Iris pigment epithelial cell (primary cell): ENCODE measurements at places on chromosomes 3 and 15.

- no peak for DNase-seq
Observed at GRCh38 chr3:124174910-124175874, 183.3 kb upstream of the ROPN1 start.

GRCh38 chr15:92869263-92869940 lies 30.7 kb upstream of the CHD2 start:
- peak; percentile 54 for DNase-seq

DNA sequence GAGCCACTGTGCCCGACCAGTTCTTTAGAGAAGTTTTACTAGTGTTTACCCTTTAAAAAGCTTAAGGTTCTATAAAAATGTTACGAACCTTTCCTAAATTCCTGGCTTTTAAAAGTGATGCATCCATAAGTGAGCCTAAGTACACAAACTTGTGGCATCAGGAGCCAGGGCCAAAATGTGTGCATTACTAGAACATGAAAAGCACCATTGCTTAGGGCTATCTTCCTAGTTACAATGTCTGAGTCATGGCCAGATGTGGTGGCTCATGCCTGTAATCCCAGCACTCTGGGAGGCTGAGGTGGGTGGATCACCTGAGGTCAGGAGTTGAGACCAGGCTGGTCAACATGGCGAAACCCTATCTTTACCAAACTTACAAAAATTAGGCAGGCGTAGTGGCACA lies 39.9 kb downstream of the LEO1 start:
- peak; percentile 50 for DNase-seq

DNA sequence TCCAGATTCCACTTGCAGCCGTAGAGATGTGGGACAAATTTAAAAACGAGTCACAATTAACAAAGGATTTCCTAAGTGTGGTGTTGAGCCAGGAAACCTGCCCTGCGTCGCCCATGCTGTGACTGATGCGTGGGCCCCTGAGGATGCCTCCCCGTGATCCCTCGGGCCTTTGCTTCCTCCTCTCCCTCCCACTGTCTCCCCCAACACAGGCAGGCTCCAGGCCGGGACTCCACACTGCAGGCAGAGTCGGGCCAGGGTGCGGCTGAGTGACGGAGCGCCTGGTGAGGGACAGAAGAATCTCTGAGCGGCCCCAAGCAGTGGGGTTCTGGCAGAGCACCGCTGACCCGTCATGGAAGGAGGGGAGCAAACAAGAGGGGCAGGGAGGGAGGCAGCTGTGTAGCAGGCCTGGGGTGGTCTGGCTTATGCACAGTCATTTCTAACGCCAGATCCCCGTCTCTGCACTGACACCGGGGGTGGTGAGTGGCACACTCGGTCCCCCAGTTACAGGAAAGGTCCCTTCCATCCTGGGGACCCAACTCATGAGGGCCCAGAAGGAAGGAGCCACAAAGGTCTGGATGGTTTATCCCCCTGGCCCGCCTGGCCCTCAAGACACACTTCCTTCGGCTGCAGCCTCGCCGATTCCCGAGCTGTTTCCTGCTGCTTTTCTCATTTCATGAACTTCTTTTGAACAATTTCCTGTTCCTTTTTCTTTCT lies 91.0 kb downstream of the XXYLT1 start:
- DNase-seq, result no peak

DNA sequence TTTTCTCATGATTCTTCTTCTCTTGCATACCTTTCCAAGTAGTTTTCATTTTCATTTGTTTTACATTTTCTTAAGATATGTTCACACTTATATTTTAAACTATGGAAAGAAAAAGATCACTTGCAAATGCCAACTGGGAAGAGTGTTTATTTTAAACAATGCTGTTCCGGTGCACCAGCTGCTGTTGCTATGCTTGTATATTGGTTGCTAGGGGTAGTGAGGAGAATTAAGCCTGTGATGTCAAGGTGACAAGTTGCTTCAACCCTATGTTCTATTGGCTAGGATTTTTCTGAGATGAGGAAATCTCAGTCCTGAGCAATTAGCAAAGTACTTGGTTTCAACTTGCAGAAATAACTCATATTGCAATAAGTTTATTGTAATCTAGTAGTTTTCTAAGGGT lies 500.1 kb downstream of the MFSD1 start:
- DNase-seq, result no peak

GRCh38 chr15:92922418-92923002 lies 22.4 kb downstream of the CHD2 start:
- no peak for DNase-seq

- DNase-seq, result no peak
Observed at GRCh38 chr3:52882377-52882776, 15.0 kb downstream of the STIMATE start.

DNA sequence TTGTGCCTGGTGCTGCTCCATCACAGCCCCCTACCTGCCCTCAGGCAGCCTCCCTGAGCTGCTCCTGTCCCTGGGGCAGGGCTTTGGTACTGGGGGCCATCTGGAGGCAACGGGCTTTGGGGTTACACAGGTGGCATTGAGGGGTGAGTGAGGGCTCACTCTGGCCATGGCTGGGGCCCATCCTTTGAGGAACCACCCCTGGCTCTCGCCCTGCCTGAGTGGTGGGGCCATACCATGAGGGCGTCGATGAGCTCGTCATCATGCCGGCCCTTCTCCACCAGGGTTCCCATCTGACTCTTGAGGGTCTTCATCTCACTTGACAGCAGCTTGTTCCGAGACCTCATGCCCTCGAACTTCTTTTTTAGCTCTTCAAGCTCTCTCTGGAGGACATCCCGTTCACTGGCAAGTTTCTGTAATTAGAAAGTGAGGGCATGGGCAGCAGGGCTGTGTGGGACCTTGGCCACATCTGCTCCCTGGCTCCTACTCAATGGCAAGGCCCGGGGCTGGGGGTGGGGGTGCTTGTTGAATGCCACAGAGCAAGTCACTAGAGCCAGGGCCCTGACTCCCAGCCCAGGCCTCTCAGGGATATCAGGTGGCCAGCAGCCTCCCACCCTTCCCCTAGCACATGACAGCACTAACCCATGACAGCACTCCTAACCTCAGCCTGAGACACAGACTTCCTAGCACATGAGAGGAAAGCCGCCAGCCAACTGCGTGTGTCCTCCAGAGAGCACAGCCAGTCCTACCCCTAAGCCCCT lies 33.5 kb downstream of the CCDC13 start:
- DNase-seq, result no peak

DNA sequence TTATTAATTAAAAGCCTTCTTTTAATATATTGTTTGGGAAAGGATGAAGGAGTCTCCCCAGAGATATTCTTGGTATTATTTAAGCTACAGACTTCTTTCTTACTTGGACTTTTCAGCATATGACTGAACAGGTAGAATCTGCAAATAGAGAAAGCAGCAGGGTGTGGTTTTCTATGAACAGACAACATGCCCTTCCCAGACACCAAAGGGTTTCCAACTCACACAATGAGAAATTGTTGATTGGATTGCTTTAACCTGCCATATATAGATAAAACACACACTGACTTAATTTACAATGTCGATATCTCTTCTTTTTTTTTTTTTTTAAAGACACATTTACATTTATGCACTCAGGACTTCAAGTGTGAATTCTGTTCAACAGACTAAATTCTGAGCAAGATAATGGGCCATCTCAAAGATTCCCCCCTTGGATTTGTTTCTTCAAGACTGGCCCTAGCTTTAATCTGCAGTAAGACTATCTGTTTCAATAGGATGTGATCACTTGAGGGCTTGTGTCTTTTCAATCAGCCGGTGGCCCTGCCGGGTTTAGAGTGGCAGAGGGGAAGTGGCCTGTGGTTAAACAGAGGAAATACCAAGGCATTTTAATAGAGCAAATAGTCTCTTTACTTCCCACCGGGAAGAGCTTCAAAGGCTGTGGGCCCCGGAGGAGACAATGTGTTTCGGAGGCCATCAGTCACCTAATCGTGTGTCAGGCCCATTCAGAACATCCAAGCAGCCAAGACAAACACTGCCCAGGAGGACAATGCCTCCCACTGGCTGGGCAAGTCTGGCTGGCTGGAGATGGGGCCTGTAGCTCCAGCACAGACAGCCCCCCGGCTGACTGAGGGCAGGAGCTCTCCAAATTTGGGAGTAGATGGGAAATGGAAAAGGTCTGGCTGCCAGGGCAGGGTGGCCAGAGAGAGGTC lies 6.1 kb downstream of the IL17RD start:
- DNase-seq, result no peak

DNA sequence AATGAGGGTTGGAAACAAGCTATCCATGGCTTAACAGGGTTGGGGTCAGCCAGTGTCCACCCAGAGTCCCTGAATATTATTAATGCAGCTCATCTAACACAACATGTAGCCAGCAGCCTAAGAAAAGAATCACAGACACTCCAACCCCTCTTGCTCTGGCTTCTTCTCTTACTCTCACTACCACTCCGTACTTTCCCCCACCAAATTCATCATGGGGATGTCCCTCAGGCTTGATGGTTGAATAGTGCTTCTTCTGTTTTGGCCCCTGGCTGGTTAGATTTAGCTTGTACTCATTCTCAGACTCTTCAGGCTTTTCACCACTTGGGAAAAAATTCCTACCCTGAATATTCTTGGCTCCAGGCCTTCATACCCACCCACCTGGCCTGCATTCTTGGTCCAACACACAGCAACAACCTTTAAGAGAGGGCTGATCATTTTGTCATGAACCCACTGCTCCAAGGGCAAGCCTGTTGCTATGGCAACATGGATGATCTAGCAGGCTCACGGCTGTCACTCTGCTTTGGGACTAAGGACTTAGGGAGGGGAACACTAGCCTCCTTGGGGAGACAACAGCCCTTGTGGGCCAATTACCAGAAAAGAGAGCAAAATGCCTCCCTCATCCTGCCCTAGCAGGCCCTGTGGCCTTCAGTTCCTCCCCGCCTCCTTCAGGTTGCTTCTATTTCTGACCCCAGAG lies 9.4 kb upstream of the MED12L start:
- no peak for DNase-seq

- no peak for DNase-seq
Observed at GRCh38 chr15:81254916-81255290, 58.2 kb downstream of the IL16 start.

DNA sequence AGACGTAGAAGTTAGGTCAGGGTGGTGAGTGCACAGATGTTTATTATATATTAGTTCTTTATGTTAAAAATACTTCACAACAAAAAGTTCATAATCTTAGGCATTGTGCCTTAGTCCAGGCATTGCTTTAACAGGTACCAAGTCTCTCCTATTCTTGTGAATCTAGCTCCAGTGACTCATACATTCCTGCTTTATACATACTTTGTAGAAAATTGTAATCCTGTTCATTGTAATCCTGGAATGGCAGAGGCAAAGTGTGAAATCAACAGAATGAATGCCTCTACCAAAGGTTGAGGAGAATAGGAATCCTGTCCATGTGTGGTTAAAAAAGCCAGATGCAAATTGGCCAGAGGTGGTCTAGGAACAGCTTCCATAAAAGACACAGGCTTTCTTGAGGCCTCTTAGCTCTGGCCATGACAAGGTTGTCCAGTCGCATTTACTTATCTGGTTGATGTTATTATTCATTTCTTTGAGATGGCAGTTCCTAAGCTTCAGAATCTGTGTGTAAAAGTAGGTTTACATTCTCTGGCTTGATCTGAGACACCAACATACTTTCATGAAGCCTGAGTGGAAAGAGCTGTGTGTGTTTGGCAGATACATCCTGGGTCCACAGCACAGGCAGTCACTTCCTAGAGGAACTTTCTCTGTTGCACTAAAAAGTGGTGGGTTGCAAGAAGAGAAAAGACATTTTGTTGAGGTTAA lies 109.0 kb downstream of the CDIN1 start:
- peak; percentile 54 for DNase-seq

DNA sequence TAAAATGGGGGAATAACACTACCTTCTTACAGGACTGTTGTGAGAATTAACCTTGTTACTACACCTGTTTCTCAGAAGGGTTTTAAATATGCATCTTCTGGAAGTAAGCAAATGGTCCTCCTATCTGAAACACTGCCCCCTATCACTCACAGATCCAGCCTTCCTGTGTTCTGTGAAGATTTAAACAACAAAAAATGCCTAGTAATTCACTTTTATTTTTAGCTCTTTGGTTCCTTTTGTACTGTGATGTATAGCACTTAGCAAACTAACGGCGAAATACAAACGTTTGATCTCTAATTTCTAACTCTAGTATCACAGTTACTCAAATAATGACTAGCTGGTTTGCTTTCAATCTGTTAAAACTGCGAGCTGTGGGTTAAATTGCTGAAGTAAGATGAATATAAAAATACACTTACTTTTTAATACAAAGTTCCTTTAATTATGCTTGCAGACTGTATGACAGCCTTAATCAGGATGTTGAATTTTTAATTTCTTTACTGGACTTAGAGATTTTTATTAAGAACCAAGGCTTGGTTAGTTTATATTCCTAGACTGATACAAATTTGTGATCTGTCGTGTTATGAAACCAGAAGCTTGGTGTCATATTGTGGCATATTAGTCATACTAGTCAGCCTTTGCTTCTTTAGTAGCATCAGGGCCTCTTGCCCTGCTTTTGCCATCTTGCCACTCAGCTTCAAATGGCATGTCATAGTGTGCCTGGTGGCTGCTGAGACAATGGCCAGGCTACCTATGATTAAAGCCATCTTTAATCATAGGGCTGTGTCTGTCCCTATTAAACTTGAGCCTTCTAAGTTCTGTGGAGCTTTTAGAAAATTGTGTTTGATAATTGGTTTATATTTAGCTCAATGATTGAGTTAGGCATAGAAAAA lies 9.2 kb downstream of the EIF3J start:
- peak; percentile 43 for DNase-seq

GRCh38 chr15:55698653-55699052 lies 44.3 kb downstream of the PRTG start:
- DNase-seq, result no peak

DNA sequence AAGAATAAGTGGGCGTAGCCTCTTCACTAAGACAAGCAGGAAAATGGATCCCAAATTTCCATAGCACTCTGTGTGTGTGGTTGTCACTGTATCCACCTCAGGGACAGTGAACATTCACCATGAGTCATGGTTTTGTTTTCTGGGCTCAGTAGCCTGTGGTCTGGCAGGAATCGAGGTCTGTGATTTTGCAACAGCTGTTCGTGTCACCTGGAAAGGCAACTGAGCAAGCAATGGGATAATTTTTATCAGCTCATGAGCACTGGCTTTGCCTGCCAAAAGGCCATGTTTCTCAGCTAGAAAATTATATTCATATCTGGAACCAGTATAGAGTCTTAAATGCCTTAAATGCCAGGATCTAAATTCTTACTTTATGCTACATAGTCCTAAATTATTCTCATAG lies 60.9 kb downstream of the STRIT1 start:
- DNase-seq, result peak; percentile 93

- no peak for DNase-seq
Observed at GRCh38 chr3:31819441-31819840, 161.6 kb downstream of the OSBPL10 start.

DNA sequence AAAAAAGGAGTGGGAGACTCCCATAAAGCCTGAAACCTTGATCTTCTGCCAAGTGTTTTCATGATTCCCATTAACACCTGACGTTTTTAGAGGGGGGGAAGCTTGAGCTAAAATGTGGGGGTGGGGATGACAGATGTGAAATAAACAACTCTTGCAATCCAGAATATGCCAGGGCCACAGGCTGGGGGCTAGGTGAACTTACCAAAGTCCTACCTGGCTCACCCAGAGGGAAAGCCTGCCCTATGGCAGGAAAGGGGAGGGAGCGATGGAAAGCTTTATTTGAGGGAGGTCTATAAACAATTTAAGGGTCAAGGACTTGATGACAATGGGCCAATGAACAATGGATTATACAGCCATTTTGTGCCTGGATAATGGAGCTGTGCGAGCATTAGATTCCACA lies 108.3 kb downstream of the LRIG1 start:
- no peak for DNase-seq

- no peak for DNase-seq
Observed at GRCh38 chr3:13300546-13301285, 119.4 kb downstream of the NUP210 start.
